ENCODE measurements at places on chromosomes 1 and 21. TPM values are rescaled to one million over a fixed set of nuclear protein-coding genes. Genes with fewer than 3 reads are reported as not detected.

The CAMK2N1 gene
- total RNA-seq, result 5.2 TPM

The GLIS1 gene
- 1.6 TPM for total RNA-seq

The TAF12 gene
- 26.2 TPM for total RNA-seq

The SYF2 gene
- total RNA-seq, result 44.7 TPM

The GUCA2A gene
- not detected for total RNA-seq

The KRTAP22-1 gene
- not detected for total RNA-seq

DNA sequence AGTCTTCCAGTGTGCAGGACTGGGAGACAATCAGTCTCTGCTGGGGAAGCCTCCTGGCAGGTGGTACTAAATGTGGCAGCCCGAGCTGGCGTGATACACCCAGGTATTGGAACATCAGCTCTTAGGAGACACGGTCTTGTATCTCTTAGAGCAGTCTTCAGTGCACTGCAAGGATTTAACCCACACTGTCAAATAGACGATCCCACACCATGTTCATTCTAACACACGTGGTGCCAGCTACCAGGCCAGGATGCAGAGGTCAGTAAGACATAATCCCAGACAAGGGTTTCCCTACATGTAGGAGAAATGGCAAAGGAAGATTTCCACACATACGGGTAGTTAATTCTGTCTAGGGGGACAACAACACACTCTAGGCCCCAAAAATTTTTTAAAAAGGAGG, 8.7 kb downstream of the TRIM11 start:
- no peak for DNase-seq

DNA sequence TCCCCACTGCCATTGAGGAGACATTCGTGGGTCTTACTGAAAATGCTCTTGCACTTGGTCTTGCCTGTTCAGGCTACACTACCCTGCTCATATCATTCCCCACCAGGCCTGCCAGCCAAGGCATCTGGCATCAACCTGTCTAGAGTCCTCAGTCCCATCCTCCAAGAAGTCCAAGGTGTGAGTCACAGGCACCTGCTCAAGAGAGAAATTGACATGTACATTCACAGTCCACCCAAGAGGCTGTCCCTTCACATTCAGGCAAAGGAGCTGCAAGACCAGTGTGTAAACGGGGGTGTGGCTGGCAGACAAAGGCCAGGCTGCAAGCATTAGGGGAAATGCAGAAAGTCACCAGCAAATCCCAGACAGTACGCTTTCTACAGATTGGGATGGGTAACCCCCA, 13.1 kb upstream of the PLA2G2C start:
- no peak for DNase-seq

DNA sequence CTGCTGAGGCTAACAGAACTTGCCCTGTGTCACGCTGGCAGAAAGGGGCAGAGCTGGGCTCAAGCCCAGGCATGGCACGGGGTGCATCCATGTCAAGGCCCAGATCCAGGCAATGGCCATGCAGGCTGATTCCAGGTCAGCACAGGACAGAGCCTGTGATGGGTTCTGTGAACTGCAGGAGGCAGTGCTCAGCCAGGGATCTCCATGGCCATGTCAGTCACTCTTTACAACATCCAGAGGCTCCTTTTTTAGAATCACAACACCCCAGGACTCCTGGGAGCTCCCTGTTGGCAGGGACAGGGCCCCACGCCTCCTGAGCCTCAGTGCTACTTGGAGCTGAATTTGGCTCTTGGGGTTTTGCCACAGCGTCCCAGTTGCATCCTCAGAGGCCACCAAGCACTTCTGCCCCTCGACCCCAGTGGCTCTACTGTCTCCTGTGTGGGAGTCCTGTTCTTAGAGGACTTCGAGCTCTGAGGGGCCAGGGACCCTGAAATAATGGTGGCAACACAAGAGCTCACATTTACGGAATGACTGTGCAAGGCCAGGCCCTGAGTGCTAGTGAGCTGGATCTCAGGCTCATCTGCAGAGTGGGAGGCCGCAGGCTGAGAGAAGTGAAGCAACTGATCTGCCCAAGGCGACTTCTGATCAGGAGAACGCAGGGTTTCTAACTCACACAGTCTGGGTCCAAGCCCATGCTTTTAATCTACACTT, 211.5 kb downstream of the TRABD2B start:
- no peak for DNase-seq

DNA sequence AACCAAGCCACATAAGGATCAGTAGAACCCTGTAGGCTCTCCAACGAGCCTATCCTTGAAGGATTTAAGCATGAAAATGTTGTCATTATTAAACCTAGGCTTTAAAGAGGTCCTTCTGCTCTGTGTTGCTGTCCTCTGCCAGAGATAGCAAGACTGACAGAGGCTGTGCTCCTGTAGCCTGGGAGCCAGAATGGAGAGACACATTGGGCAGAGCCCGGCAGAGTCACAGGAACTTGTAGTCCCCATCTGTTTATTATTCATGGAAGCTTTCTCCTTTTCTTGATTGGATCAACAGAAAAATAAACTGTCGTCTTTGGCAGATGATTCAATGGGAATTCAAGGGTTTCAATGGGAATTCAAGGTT, 19.2 kb upstream of the SLAMF1 start:
- DNase-seq, result no peak

DNA sequence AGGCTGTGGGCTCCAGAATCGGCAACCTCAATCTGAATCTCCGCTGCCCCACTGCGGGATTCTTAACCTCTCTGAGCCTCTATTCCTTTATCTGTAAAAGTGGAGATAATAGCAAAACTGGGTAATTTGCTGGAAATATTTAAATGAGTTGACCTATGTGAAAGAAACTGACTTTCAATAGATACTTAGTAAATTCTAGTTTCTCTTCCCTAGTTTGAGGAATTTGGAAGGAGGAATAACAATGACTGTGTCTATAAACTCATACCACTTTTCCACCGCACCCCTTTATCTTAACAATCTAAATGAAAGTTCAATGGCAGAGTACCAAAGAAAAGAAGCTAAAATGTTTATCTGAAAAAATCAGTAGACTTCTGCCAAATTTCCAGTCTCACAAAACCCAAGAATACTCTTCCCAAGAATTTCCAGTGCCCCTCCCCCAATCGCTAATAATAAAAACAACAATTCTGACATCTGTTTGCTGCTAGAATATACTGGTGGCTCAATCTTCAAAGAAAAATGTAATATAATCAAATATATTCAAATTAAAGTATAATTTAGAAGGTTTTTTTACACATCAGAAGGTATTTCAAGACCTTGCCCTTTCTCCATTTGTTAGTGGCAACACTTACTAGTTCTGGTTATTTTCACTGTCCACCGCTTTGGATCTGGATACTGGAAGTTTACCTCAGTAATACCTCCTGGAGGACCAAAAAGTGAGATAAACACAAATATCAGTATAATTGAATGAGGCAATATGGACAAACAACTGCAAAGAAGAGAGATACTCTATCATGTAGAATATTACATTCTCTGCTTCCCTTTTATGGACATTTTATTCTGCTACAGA, 171.2 kb downstream of the LTN1 start:
- DNase-seq, result peak; percentile 72

- no peak for DNase-seq
These were observed 143.9 kb upstream of the JUN start for GRCh38 chr1:58927722-58928085.

DNA sequence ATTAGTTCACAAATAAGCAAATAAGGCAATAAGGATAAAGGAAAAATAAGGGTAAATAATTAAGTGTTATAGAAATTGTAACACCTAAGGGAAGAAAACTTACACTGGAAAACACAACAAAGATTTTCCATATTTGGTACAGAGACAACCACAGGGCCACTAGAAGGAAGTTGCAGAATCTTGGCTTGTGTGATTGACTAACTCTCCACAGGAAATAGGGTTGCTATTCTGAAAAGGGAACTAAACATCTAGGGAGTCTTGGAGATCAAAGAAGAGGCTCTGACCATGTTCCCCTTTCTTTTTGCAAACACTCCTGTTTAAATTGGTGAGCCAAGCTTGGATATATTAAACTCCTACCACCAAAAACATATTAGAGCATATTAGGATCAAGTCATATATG, 59.1 kb downstream of the APCS start:
- DNase-seq, result no peak

GRCh38 chr1:65459397-65459768, 38.9 kb downstream of the LEPR start:
- DNase-seq, result peak; percentile 44

DNA sequence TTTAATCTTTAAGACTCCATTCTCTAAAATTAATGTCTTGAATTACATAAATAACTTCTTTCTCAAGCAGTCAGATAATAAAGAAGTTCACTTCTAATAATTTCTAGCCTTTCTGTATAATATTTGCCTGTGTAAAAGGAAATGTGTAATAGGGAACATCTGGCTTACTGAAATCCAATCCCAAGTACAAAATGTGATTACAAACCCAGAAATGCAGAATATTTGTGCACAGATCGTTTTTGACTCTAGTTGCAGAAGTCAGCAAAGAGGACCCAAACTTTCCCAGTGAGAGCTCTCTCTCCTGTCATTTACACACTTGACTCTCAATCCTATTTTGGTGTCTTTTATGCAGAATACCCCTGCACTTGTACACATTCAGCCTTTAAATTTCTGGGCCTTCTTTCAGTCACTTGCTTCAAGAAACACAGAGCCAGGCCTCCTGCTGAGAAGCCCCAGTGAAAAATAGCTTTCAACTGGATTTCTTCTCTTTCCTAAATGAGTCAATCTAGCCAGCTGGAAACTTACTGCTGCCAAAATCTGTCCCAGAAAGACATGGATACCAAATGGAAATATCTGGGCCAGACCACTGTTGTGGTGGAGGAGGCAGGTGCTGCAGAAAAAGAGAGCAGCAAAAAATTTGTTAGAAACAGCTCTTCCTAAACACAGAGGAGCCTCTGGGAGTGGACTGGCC, 68.5 kb upstream of the ADAM30 start:
- DNase-seq, result peak; percentile 80

GRCh38 chr1:3403388-3404231, 50.9 kb upstream of the ARHGEF16 start:
- DNase-seq, result no peak

- DNase-seq, result no peak
These were observed 3.6 kb downstream of the NECAP2 start for GRCh38 chr1:16443975-16444770.

- DNase-seq, result no peak
These were observed 53.6 kb upstream of the MUTYH start for GRCh38 chr1:45393718-45394302.

DNA sequence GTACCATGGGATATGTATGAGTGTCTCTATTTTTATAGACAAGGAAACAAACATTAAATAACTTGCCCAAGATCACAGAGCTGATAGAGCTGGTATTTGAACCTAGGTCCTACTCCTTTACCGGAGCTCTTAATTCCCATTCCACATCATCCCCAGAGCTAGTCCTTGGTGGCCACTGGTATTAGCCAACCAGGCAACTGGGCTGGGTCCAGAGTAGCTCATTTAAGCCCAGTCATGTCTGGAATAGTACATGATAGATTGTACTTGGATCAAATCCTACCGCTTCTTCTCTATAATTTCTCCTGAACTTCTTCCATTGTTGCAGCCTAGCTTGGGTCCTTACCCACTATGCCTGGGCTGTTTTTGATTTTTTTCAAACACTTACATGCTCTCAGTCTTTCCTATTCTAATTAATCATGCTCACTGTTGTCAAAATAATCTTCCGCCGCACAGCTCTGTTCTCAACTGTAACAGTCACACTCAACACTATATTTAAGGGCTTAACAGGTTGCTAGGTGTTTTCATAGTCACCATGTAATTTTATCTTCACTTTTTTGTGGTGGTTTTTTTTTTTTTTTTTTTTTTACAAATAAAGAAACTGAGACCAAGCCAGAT, 80.2 kb downstream of the COLGALT2 start:
- peak; percentile 49 for DNase-seq

DNA sequence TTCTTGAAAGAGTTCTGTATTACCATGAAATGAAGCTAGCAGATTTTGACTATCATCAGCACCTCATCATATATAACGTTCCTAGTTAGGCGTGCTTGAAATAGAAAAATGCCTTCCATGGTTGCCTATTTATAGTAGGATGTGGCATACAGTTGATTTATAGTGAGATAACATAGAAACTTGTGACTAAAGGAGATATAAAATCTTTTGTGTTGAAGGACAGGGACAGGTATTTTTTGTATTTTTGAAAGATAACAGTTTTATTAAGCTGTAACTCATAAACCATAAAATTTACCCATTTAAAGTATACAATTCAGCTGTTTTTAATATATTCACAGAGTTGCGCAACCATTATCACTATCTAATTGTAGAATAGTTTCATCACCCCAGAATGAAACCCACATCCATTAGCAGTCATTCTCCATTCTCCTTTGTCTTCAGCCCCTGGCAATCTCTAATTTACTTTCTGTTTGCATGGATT, 19.3 kb downstream of the SPEN start:
- peak; percentile 81 for DNase-seq

GRCh38 chr1:42680921-42681683, 1.1 kb upstream of the YBX1 start:
- DNase-seq, result peak; percentile 33

- no peak for DNase-seq
These were observed 91.2 kb downstream of the UBIAD1 start for GRCh38 chr1:11364170-11364569.

DNA sequence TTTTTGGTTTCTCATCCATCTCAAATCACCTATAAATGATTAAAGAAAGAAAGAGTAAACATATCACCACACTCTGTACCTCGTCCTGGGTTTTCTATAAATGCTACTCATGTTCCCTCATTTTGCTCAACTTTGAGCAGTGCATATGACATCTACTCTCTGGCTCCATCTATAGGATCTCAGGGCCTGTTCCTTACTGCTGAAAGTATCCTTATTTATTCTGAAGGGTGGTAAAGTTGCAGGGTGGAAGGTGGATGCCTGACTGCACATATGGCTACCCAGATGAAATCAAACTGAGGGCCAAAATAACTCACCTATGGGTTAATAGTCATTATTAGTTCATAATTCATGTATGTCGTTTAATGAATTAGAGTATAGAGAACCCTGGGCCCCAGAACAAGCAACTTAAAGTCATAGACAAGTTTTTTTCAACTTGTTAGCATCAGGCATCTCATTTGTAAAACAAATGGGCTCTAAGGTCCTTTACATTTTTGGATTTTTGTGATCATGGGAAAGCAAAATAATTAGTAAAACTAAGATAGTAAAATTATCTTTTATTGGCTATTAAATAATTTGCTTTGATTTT, 46.5 kb downstream of the NCF2 start:
- DNase-seq, result peak; percentile 80

GRCh38 chr1:243216741-243217140, 38.3 kb downstream of the CEP170 start:
- peak; percentile 35 for DNase-seq

- DNase-seq, result no peak
These were observed 11.0 kb upstream of the REN start for GRCh38 chr1:204177133-204177532.
